Placental pericyte (primary cell): ENCODE measurements at places on chromosomes 1 and 21. TPM values are rescaled to one million over a fixed set of nuclear protein-coding genes. Genes with fewer than 3 reads are reported as not detected.

Gene STRIP1
- total RNA-seq = 47.5 and 58.8 TPM in 2 replicates

Gene RGSL1
- total RNA-seq = not detected in 2 replicates

Gene LRIF1
- 14.0 and 17.9 TPM in 2 replicates for total RNA-seq

Gene FCRL2
- total RNA-seq = not detected in 2 replicates

Gene ITGB3BP
- total RNA-seq = 11.4 and 23.2 TPM in 2 replicates

Gene MPZ
- total RNA-seq = 0.44 and 1.1 TPM in 2 replicates

Gene PARP1
- total RNA-seq = 51.0 and 104 TPM in 2 replicates

Gene TDRD5
- not detected in 2 replicates for total RNA-seq

Gene FOXO6
- total RNA-seq = not detected in 2 replicates

Gene TRNP1
- 8.8 and 51.4 TPM in 2 replicates for total RNA-seq

Gene ZNF593OS
- not detected in 2 replicates for total RNA-seq

Gene SUMO3
- 65.9 and 105 TPM in 2 replicates for total RNA-seq

Gene CFAP141
- not detected in 2 replicates for total RNA-seq

Gene NBPF12
- 3.9 and 8.8 TPM in 2 replicates for total RNA-seq

Gene PRAMEF8
- total RNA-seq = not detected in 2 replicates

Gene RAB7B
- total RNA-seq = 0.66 and 2.4 TPM in 2 replicates

Gene SLC5A9
- not detected in 2 replicates for total RNA-seq

Gene RHEX
- total RNA-seq = not detected in 2 replicates

Gene RUNX3
- not detected in 2 replicates for total RNA-seq

Gene LAMB3
- 4.6 and 28.9 TPM in 2 replicates for total RNA-seq

Gene TCHH
- total RNA-seq = under 0.01 and 0.14 TPM in 2 replicates

Gene PROK1
- total RNA-seq = not detected in 2 replicates
